ENCODE measurements at places on chromosomes 11 and 22.
A peak's percentile ranks its signal among the peaks of the same experiment; 100 is the strongest.

GRCh38 chr22:47304191-47304831, 541.9 kb downstream of the TBC1D22A start:
- no peak for DNase-seq

- no peak for DNase-seq
Observed at GRCh38 chr11:12249590-12250260, 127.6 kb upstream of the PARVA start.

DNA sequence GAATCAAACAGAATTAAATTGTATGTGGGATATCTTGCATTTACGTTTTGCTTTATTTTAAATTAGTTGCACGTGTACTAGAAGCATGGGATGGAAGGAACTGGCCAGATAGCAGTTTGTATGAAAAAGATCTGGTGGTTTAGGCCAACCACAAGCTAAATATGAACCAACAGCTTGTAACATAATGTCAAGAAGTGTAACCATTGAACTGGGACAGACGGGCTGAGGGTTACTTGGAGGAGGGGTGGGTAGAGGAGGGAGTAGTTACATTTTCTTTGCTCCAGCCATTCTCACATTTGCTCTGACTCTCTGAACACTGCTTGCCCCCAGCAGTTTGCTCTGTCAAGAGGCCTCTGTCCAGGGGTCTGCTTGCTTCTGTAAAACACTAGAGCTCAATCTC, 31.7 kb upstream of the CXCR5 start:
- no peak for DNase-seq

- no peak for DNase-seq
Observed at GRCh38 chr11:64180891-64181290, 5.1 kb upstream of the STIP1 start.

DNA sequence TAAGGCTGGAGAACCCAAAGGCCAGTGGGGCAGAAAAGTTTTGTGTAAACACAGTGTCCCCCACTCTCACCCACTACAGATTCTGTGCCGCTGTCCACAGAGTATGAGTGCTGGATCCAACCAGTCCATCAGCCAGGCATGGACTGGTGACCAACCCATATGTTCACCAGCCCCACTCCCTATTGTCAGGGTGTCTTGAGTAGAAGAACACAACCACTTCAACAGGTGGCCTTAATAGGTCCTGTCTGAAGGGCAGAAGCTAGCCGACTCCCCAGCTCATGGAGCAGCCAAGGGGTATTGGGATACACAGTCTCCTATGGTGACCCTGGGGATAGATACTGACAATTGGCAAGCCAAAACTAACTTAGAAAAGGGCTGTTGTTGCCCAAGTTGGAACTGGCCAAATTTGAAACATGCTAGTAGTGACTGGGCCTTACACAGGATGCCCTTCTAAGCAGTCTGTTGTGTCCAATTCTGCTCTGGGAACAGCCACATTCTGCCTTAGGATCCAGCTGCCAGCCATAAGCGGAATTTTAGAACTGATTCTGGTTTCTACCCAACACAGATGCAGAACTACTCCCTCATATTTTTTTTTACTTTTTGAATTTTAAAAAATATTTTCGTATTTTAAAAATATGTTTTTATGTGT, 19.8 kb upstream of the PGM2L1 start:
- DNase-seq = no peak

DNA sequence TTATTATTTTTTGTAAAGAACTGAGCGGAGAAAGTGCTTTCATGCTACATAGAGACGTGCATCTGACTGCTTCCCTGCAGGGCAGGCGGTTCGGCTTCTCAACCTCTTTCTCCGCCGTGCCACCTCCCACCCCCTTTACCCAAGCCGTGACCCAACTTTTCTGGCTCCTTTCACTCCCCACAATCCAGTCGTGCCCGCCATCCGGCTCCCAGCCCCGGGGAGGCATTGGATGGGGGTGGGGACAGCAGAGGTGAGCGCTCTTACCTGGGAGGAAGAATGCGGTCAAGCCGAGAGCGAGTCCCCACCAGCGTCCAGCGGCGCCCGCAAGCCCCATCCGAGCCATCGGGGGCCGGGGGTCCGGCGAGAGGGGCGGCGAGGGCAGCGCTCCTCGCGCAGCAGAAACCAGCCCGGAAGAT, 781 bp downstream of the NECTIN1 start:
- no peak for DNase-seq

- no peak for DNase-seq
Observed at GRCh38 chr11:79897896-79898295, 457.1 kb upstream of the TENM4 start.

DNA sequence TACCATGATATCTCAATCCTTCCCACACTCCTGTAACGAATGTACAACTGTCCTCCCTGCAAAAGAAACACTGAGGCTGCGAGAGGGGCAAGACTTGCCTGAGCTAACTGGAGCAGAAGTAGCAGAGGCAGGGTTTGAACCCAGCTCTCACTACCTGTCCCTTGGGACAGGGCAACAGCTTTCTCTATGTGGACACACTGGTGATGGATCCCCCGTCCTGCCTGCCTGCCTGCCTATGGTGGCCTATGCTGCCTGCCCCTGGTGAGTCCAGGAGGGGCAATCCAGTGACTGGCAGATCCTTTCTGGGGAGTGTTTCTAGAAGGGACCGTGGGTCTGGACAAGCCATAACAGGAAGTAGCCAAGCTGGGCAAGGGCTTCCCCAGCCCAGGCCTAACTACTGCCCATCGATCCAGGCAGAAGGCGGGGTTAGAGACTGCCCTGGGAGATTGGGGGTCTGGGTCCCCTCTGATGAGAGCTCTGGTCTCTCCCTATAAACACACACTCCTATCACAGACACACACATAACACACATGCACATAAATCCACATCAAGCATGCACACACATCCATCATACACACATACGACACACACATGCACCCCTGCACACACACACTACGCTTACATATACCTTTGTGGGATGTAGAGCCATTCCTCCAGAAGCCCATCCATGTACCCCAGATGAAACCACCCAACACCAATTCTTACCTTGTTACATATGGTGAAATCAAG, 1.1 kb upstream of the EMID1 start:
- DNase-seq = no peak

DNA sequence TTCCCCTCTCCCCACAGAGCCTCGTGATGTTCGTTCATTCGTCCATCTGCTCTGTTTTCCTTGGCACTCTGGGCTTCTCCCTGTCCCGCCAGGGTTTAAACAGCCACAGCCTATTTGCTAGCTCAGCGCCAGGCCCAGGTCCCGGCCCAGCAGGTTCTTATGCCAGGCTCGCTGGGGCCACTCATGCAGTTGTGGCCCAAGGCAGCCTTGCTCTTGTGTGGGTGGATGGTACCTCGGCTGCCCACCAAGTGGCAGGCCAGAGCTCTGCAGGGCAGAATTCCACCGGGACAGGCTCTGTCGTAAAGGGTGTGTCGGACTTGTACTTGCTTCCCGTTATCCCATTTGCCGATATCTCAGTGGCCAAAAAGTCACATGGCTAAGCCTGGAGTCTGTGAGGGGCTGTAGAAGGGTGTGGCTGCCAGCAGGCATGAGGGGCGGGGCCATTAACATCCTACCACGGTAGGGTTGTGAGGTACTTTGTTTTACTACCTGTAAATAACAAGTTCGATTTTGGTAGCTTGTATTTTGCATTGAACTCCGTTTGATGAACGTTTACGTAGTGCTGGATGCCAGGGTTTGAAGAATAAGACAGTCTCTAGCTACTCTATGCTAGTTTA, 7.9 kb downstream of the FAM118A start:
- DNase-seq = no peak

- no peak for DNase-seq
Observed at GRCh38 chr11:71421392-71421950, 26.7 kb downstream of the DHCR7 start.

- no peak for DNase-seq
Observed at GRCh38 chr11:122659676-122660554, 4.4 kb downstream of the UBASH3B start.

DNA sequence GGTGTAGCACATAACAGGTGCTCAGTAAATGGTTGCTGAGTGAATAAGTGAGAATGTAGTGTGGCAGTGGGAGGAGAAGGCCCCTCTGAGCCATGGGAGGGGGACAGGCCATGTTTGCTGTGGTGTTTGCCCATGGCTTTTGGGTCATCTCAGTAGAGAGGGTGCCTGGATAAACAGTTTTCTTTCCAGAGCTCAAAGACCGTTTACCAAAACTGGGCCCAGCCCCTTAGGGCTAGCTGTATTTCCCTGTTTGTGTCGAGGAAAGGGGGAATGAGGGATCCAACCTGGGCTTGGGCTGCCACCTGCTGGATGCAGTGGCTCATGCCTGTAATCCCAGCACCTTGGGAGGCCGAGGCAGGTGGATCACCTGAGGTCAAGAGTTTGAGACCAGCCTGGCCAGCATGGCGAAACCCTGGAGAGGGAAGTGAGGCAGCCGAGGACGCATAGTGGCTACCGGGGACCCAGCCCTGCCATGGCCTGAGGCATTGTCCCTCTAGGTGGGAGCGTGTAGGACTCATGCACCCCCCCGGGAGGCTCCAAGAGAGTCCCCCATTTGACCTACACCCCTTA, 8.7 kb upstream of the LTO1 start:
- DNase-seq = no peak

- DNase-seq = no peak
Observed at GRCh38 chr11:64253481-64253880, 2.2 kb downstream of the PLCB3 start.

DNA sequence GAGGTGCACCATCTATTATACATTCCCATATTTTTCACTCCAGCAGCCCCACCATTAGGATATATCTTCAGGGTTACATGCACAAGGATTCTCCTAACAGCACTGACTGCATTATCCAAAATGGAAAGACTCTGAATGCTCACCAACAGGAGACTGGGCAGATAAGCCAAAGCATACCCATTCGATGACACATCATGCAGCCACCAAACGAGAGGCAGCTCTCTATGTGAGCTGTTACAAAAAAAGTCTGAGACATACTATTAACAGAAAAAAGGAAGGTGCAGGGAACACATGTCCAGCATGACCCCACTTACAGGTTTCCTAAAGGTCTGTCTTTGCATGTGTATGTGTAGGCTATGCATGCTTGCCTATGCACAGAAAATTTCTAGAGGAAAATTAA, 12.4 kb upstream of the SERPIND1 start:
- no peak for DNase-seq

- DNase-seq = no peak
Observed at GRCh38 chr22:45534339-45535192, 31.9 kb downstream of the FBLN1 start.

GRCh38 chr11:116510166-116510565, 262.6 kb downstream of the BUD13 start:
- DNase-seq = no peak

GRCh38 chr22:29470159-29470855, 9.7 kb upstream of the NEFH start:
- DNase-seq = peak; percentile 59

DNA sequence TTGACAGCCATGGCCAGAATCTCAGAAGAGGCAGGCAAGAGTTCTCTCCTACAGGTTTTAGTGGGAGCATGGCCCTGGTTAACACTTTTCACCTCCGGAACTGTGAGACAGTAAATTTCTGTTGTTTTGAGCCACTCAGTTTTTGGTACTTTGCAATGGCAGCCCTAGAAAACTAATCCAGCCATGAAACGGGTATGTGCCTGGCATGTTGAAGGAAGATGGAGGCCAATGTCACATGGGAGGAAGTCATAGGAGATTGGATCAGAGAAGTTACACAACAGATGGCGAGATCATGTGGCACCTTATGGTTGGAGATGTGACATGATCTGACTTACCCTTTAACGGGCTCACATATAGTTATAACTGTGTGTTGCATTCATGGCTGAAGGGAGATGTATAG, 63.2 kb upstream of the EED start:
- no peak for DNase-seq

- no peak for DNase-seq
Observed at GRCh38 chr11:75820645-75821044, 5.6 kb downstream of the UVRAG start.

- no peak for DNase-seq
Observed at GRCh38 chr11:45151362-45151982, 5.0 kb downstream of the PRDM11 start.

DNA sequence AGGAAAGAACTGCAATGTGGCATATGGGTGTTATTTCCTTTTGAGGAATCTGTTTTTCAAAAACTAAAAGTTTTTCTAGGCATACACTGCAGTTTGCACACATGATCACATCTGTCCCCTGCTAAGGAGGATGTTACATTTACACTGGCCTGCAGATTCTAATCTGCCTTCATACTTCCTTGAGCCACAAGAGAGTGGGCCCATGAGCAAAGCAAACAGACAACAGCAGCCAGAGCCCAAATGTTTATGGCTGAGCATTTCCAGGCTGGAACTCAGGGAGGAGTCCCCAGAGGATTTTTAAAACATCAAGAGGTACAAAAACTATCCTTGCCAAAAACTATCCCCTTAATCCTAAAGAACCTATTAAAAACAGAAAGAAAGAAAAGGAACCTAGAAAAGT, 117.2 kb upstream of the MTNR1B start:
- DNase-seq = no peak

DNA sequence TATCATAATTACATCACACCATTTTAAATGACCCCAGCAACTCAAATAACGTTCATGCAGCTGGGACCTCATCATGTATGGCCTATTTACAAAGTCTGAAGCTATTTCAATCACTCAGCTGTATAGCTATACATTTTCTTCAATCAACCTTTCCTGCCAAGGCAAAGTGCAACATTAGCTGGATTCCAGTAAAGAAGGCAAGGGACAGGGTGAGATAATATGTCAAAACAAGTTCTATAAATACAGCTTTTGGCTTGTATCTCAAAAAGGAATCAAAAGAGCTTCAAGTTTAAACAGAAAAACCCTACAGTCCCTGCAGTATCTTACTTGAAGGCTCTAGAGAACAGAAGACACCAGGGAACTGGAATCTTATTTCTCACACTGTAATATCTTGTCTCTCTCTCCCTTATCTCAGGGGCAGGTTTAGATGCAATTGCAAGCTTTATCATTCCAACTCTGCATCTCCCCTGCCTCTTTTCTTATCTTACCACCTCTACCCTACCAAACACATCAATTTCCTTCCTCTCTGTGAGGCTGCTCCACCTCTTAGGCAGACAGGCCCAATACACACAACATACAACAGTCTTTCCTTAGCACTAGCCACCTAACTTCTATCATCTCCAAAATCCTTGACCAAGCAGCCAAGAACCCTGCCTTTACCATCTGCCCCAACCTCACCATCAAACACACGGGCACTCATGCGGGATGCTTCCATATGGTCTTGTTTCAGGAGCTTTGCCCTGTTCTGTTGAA, 34.5 kb downstream of the CELF1 start:
- DNase-seq = no peak
